ENCODE measurements at places on chromosomes 2 and 18.

GRCh38 chr2:176105078-176105729 lies 1.9 kb upstream of the HOXD11 start:
- peaks cover 44% of the 10 kb centered on the region for H3K27me3 ChIP-seq
- H3K36me3 ChIP-seq: no peaks in the 10 kb centered on the region
- H3K4me3 ChIP-seq: no peak overlapping the region
- no peak for DNase-seq

GRCh38 chr18:3012136-3013023 lies 564 bp downstream of the LPIN2 start:
- H3K36me3 ChIP-seq: no peaks in the 10 kb centered on the region
- H3K4me3 ChIP-seq: peak overlapping the region; percentile 75
- peaks cover 6% of the 10 kb centered on the region for H3K27me3 ChIP-seq
- peak overlapping the region; percentile 51 for H3K27ac ChIP-seq
- DNase-seq: no peak

DNA sequence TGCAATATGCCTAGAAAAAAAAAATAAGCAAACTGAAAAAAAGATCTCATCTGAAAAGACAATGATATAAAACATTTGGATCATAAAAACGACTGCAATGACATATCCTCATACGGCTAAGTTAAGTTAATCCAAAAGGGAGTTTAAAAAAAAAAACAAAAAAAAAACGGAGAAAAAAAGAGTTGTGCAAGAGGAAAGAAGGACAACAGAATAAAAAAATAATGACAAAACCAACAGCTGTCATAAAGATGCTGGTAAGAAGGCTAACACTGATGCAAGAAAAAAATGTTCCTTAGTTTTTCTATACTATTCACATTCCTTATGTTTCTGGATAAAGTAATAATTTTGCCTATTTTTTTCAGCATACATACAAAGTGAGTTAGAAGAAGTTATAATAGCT lies 192.5 kb downstream of the SRBD1 start:
- peaks cover 20% of the 10 kb centered on the region for H3K36me3 ChIP-seq
- no peaks in the 10 kb centered on the region for H3K4me1 ChIP-seq
- H3K27ac ChIP-seq: no peak overlapping the region
- no peak for DNase-seq
- no peak overlapping the region for H3K4me3 ChIP-seq

DNA sequence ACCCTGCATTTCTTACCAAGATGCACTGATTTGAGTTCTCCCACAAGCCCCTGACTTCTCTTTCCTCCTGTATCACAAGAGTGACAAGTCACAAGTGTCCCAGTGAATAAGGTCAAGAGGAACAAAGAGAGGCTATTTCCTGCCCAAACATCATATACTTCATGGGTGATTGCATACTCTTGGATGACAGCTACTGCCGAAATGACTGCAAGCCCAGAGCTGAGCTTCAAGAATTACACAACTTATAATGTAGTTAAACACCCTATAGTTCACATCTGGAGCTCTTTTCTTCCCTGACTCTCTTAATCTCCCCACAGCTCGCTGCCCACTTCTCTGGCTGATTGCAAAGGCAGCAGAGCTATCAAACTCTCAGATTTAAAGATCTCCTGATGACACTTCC lies 289.7 kb upstream of the PARD3B start:
- H3K4me3 ChIP-seq: no peak overlapping the region
- no peaks in the 10 kb centered on the region for H3K4me1 ChIP-seq
- H3K27me3 ChIP-seq: peaks cover 10% of the 10 kb centered on the region
- no peak overlapping the region for H3K27ac ChIP-seq
- DNase-seq: no peak

- no peak for DNase-seq
- no peaks in the 10 kb centered on the region for H3K4me1 ChIP-seq
- no peaks in the 10 kb centered on the region for H3K27me3 ChIP-seq
These were observed 256.1 kb upstream of the MEX3C start for GRCh38 chr18:51453594-51453993.

DNA sequence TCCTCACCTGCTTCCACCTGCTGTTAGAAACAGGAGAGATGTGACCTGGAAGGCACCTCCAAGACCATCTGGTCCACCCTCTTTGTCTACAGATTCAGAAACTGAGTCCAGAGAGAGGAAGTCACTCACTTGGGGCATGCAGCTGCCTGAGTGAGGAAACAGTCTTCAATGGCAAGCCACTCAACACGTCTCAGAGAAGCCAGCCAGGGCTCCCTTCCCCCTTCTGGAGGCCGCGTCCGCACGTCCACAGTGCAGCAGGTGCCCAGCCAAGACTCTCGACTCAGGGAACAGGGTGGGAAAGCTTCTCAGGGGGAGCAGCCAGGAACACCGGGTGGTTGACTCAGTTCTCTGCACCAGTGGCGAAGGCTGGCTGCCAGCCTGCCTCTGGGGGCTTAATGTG lies 201.7 kb downstream of the BCL11A start:
- H3K4me3 ChIP-seq: no peak overlapping the region
- H3K27ac ChIP-seq: no peak overlapping the region
- H3K27me3 ChIP-seq: no peaks in the 10 kb centered on the region
- no peaks in the 10 kb centered on the region for H3K36me3 ChIP-seq

GRCh38 chr2:225036431-225036830 lies 5.8 kb downstream of the DOCK10 start:
- H3K36me3 ChIP-seq: peaks cover 8% of the 10 kb centered on the region
- DNase-seq: no peak
- H3K27ac ChIP-seq: no peak overlapping the region
- H3K4me3 ChIP-seq: no peak overlapping the region
- H3K27me3 ChIP-seq: no peaks in the 10 kb centered on the region
